ENCODE measurements at places on chromosomes 16 and 17. TPM values are rescaled to one million over a fixed set of nuclear protein-coding genes. Genes with fewer than 3 reads are reported as not detected.

The GLG1 gene
- total RNA-seq = 82.8 TPM

GRCh38 chr17:29124925-29125273 is 55.3 kb downstream of the MYO18A start:
- DNase-seq = peak; percentile 53

- DNase-seq = no peak
Measured at GRCh38 chr16:79188739-79189122, 411.8 kb downstream of the MAF start.

GRCh38 chr17:69179227-69179952 is 37.7 kb upstream of the ABCA6 start:
- no peak for DNase-seq

The EMP2 gene
- total RNA-seq = 25.4 TPM

DNA sequence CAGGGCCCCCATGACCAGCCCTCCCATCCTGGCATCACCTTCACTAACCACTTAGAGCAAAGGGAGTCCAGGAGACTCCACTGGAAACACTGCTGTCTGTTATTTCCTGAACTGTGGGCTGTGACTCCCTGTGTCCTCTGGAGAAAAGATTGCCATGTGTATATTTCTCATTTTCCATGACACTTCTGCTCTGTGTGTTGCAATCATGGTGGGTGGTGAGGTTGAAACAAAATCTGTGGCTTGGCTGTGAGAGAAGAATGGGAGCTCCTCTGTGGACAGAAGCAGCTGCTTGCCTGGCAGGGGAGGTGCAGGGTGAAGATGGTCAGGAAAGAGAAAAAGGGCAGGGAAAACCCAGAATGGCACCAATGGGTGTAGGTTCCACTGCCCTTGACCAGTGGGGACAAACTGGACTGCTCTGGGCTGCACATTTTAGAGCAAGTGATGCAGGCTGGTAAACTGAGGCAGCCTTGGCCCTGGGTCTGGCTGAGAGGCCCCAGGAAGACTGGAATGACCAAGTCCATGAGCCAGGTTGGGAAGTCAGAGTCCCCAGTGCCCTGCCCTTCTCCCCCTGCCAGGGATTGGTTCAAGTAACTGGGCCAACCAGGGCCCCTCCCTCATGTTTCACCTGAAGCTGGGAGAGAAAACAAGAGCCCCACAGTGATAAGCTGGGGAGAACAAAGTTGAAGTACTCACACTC is 314.3 kb downstream of the C16orf95 start:
- DNase-seq = no peak

The ANKS4B gene
- not detected for total RNA-seq

DNA sequence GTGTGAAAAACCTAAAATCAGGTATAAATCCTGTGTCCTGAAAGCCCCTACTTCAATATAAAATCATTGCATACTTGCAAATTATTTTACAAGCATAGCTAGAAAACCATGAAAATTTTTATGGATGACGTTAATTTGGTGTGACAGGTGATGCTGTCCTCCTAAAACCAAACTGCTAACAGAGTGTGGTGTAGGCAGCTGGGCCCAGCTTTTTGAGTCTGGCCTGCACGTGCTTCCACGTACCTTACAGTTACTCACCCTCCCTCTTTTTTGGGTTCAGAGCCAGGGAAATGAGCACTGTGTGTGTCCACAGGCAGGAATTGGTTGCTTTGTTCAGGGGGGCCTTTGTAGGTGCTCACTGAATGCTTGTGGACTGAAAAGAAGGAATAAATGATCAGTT is 36.4 kb downstream of the CLEC16A start:
- no peak for DNase-seq

The GRIN2A gene
- 0.34 TPM for total RNA-seq

The MYH3 gene
- total RNA-seq = 5.8 TPM

DNA sequence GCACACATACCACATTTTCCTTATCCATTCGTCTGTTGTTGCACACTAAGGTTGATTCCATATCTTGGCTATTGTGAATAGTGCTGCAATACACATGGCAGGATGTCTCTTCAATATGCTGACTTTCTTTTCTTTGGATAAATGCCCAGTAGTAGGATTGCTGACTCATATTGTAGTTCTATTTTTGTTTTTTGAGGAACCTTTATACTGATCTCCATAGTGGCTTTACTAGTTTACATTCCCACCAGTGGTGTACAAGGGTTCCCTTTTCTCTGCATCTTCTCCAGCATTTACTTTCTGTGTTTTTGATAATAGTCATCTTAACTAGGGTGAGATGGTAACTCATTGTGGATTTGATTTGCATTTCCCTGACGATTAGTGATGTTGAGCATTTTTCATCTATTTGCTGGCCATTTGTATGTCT is 118.1 kb downstream of the STXBP4 start:
- DNase-seq = no peak

DNA sequence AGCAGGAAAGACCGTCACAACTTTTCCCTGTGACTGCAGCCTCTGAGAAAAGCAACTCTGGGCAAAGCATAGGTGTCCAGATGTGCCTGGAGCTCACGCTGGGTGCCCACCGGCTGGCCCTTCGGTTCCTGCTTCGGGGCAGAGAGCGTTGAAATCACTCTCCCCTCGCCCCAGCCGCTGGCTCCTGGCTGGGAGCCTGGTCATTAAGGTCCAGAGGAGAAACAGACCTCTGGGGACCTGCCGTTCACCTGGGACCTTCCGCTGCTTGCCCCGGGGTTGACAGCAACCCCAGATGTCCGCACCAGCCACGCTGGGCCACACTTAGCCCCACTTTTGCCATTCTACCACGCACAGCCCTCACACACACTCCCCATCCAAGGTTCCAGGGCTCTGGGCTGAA is 13.1 kb downstream of the MRM3 start:
- peak; percentile 50 for DNase-seq

- no peak for DNase-seq
Measured at GRCh38 chr17:79800325-79801155, 3.7 kb upstream of the CBX8 start.

DNA sequence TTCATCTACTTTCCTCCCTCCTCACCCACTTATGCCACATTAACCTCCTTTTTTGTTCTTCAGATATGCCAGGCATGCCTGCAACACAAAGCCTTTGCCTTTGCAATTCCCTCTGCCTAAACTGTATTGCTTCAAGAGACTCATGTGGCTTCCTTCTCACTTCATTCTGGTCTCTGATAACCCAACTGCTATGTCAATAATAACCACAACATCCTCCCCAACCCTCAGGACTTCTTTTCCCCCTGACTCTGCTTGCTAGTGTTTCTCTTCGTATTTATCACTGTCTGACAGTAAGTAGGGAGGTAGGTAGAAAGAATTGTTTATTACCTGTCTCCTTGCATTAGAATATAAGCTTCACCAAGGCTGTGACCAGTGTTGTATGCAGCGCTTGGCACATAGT is 22.4 kb downstream of the RBL2 start:
- DNase-seq = no peak
